Right cardiac atrium (tissue), 5 donors: ENCODE measurements at places on chromosomes 12 and 14.

DNA sequence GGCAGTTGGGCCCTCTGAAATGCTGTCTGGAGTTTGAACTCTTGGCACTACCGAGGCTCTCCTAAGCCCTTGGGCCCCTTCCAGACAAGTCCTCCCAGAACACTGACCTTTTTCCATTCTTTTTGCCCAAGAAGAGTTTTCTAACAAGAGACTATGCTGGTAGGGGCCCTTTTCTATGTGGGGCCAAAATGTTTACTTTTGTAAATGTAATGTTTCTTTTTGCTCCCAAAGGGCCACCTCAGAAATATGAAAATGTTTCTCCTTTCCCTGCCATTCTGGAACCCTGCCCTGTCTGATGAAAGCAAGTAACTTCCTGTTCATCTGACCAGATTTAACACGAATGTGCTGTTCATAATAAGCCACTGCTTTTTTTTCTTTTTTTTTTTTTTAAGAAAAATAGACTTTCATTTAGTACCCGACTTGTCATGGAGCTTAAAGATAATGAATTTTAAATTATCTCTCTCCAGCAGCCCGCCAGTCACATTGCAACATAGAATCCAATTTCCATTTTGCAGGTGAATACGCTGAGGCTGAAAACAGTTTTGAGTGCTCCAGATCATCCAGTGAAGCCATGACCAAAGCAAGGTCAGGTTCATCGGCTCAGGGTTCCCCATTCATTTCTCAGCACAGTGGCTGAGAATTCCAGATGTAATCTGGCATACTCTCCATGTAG is 169.9 kb downstream of the DPF3 start:
- DNase-seq = no peak

- DNase-seq = no peak
These were observed 107.1 kb upstream of the DIO3 start for GRCh38 chr14:101454229-101454628.

- no peak for DNase-seq
These were observed 28.1 kb upstream of the CD163L1 start for GRCh38 chr12:7472060-7472459.

GRCh38 chr12:31230004-31230403 is 95.9 kb downstream of the SINHCAF start:
- no peak for DNase-seq

- peak; percentile 19 for DNase-seq
These were observed 10.2 kb downstream of the SLC25A47 start for GRCh38 chr14:100333311-100333710.

- DNase-seq = no peak
These were observed 19.4 kb downstream of the PPP2R5C start for GRCh38 chr14:101780887-101781239.

GRCh38 chr12:100752841-100753240 is 41.7 kb upstream of the ANO4 start:
- no peak for DNase-seq

- DNase-seq = no peak
These were observed 329.3 kb upstream of the OR4E1 start for GRCh38 chr14:22002860-22003284.

- no peak for DNase-seq
These were observed 221.7 kb upstream of the PLEKHG7 start for GRCh38 chr12:92481066-92481465.

DNA sequence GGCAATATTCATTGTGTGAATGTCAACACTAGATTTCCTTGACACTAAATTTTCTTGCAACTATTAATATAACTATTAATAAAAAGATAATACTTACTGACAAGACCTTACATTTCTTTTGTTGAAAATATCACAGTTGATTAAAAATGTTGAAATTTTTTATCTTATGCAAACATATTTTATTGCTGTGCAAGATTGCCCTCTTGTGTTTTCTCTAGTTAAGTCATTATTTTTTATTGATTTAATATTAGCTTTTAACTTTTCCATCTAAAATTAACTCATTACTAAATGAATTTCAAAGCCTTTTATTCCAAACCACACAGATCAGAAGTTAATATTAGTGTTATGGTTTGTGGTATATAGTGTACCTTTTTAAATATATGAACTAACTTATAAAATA is 11.7 kb upstream of the NAA30 start:
- no peak for DNase-seq

DNA sequence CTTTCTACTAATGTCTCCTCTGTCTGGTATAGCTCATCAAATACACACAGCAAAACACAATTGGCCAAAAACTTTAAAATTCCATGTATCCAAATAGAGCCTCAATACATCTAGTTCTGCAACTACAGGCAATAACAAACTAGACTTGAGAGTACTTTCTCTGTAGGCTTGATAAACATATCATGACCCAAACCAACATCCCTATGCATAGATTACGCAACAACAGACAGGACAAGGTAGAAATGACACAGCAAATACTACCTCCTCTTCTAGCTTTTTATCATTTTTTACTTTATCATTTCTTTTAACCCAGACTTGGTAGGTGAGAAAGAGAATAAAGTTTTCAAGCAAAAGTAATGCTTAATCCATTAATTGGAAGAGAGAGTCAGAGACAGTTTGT is 41.8 kb downstream of the EML5 start:
- no peak for DNase-seq

GRCh38 chr12:79023261-79023660 is 158.7 kb downstream of the SYT1 start:
- DNase-seq = no peak

DNA sequence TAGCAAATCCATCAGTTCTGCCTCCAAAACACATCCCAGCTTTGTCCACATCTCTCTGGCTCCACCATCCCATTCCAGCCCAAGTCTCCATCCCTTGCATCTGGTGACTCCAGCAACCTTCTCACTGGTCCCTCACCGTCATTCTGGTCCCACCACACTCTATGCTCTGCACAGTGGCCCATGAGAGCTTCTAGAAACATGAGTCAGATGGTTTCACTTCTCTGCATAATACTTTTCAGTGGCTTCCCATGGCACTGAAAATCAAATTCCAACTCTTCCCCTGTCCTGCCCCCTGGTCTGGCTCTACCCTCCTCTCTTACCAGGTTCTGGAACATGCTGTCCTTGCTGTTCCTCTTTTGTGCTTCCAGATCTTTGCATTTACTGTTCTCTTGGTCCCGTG is 17.2 kb upstream of the C12orf76 start:
- DNase-seq = no peak

DNA sequence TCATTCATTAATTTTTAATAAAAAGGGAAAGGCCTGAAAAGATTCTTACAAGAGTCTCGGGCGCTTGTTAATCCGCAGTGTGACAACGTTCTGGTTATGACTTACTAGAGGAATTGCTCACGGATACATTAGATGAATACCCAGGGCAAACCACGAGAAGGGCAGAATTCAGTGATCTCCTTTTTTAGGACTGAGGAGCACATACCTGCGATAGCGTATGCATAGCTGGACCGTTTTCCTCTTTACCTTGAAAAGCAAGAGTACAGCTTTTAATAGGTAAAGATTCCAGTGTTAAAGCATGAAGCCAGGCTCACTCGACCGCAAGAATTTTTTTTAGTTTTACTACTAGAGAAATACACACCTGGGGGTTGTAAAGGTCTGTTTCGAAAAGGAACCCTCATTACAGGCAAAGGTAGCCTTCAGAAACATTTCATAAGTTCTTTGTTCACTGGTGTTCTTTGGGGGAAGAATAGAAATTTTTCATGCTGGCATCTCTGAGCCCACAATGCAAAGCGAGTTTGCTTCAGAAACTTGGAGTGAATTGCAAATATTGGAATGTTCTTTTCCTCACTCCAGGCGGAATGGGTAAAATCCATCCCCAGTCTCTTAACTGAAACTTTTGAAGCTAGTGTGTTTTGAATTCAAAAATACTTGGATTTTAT is 953 bp downstream of the MAPK1IP1L start:
- DNase-seq = no peak

DNA sequence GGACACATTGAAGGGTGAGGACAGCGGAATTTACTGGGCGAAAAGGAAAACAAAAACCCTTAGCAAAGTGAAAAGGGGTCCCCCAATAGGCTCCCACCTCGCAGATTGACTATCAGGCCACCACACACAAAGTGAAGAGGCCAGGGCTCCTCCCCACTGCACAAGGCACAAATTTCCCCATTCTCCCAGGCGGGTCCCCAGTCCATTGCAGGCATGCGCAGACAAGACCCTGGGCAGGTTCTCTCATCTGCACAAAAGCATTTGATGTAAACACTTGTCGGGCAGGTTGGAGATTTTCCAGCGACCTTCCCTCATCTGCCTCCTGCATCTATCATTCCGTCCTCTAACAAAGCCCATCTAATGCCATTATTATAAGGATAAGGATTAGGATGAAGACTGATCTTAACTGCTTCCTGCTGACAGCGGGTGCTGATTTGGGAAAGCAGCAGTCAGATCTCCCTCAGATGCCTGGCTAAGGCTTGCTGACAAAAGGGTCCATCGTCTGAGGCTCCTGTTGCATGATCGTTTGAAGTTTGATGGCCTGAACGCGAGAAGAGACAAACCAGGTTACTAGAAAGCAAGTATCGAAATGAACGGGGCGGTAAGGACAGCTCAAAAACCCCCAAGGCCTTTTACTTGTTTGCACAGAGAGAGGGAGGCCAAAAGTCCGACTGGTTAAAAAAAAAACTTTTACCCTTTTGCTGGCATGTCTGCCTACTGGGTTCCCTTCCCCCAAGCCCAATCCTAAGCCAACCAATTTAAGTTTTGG is 14.4 kb downstream of the ASCL4 start:
- no peak for DNase-seq

GRCh38 chr12:92696216-92696615 is 6.6 kb upstream of the PLEKHG7 start:
- peak; percentile 87 for DNase-seq

- DNase-seq = no peak
These were observed 96.5 kb downstream of the UNC79 start for GRCh38 chr14:93527203-93527607.

DNA sequence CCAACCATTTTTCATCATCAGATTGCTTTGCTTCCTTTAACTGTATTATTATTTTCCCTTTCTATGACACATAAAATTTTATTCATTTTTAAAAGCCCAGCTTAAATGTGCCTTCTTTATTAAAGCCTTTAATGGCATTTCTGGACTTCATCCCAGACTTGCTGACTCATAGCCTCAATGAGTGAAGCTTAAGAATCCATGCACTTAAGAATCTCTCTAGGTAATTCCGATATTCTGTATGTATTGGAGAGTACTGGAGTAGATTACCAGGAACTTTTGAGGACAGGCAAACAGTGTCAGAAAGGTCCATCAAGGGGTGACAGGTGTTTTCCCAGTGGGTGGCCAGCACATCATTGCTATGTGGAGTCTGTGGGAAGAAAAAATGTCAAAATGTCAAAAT is 107.9 kb downstream of the PTPRQ start:
- DNase-seq = no peak

DNA sequence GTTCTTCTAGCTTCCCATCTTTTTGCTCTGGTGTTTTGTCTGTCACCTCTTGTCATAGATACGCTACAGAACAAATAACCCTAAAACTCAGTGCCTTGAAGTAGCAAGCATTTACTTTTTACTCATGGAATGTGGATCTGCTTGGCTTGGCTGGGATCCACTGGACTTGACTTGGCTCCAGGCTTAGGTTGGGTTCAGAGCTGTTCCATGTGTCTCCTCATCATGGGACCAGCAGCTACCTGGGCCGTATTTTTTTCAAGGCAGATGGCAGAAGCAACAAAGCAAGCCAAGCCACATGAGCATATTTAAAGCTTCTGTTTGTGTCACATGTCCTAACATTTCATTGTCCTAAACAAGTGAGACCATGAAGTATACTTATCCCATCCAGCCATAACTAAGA is 48.7 kb upstream of the ATF1 start:
- DNase-seq = no peak

DNA sequence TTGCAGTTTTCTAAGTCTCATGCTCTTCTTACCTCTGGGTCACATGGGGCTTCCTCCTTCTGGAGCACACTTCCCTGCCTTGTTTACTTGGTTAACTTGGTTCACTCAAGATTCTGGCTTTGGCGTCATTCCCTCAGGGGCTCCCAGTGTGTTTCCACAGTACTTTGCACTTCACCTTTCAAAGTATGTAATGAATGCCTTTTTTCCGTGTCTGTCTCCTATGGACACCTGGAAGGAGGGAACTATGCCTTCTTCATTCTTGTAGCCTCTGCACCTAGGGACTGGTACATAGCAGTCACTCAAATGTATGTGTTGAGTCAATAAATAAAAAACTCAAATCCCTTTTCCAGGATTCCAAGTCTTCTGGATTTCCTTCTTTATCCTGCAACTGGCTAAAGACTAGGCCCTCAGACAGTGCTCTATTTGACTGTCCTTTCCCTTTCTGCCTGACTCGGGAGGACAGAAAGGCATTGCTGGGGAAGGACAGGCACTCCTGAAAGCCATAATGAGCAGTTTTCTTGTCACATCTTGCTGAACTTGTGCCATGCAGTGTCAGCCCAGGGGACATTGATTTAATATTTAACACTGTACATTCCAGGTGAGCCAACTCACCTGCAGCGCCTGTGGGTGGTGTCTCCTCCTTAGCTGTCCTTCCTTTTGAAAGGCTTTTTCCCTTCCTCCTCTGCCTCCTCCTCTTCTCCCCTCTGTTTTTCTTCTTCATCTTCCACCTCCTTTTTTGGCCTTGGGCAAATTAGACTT is 12.8 kb downstream of the MYRFL start:
- no peak for DNase-seq

- DNase-seq = no peak
These were observed 965 bp upstream of the NOS1 start for GRCh38 chr12:117362391-117362790.

- no peak for DNase-seq
These were observed 60.6 kb downstream of the DHRS2 start for GRCh38 chr14:23696701-23697239.

GRCh38 chr12:2735432-2735831 is 59.3 kb upstream of the FKBP4 start:
- DNase-seq = no peak

GRCh38 chr12:106025129-106025528 is 113.6 kb downstream of the NUAK1 start:
- DNase-seq = no peak

DNA sequence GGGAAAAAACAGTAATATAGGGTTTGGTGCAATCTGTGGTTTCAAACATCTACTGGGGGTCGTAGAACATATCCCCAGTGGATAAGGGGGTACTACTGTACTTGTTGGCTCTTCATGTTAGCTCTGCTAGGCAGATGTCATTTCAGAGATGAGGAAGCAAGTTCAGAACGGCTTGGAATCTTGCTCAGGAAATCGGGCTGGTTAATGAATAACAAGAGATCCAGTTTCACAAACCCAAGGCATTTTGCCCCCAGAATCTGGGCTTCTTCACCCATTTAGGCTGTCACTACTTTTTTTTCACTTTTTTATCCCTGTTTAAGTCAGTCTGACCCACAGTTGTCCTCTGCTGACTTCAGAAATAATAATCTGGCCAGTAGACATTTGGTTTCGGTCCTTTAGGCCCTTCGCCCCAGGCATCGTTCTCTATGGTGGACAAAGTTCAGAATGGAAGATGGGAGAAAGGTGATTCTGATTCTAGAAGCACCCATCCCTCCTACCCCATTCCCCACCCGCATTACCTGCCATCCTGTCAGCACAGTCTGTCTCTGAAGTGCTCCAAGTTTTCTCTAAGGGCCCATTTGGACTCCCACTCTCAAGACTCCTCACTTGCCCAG is 4.5 kb downstream of the SUOX start:
- no peak for DNase-seq

- no peak for DNase-seq
These were observed 270.5 kb downstream of the C12orf75 start for GRCh38 chr12:105600911-105601545.

- DNase-seq = no peak
These were observed 129.7 kb downstream of the CHST11 start for GRCh38 chr12:104586351-104586919.
